ENCODE measurements at places on chromosomes 1 and 21. TPM values are rescaled to one million over a fixed set of nuclear protein-coding genes. Genes with fewer than 3 reads are reported as not detected.

GRCh38 chr21:42101246-42101645 is 30.1 kb downstream of the UMODL1 start:
- DNase-seq, result no peak

- no peak for DNase-seq
Observed at GRCh38 chr1:60848583-60849188, 233.7 kb upstream of the NFIA start.

DNA sequence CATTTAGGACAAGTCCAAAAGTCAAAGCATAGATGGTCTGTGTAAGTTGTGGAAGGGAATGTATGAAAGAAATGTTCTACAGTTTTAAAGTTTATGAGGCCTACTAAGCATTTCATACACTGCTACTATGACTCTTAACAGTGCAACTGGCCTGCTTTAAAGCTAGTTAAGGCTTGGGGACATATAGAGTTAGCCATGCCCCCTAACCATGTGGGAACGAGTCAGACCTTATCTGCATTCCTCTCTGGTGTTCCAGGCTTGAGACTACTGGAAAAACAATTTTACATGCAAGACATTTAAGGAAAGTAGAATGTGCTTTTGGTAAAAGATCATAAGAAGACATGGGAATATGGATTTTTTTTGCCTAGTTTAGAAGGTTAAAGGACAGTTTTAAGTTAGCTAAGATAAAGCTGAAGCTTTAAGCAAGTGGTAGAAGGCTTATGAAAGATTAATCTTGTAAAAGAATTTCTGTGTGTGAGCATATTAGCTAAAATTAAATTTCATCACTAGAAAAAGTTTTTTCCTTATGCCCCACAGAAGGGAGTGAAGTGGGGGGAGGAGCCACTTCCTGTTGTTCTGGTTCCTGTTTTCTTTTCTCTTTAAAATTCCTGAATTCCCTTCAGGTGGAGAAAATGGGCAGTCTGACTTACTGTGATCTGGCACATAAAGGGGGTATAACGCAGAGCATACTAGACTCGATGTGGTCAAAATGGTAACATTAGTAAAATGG is 8.9 kb upstream of the CD48 start:
- no peak for DNase-seq

DNA sequence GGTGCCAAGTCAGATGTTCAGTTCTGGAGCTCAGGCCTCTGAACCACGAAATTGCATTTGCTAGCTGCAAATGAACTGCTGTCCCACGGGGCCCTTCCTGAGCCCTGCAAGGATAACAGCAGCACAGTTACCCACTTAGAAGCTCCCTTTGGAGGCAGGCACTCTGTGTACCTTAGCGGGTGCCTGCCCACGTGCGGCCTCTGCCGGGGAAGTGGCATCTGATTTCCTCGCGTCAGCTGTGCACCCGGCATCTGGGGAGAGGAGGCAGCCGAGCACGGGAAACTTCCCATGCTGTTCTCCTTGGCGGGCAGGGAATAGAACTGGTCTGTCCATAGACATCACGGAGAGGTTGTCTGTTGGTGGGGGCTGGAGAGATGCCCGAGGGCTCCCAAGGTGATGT is 148.0 kb upstream of the C1orf174 start:
- DNase-seq, result no peak

- no peak for DNase-seq
Observed at GRCh38 chr1:6831366-6831765, 46.1 kb downstream of the CAMTA1 start.

- DNase-seq, result no peak
Observed at GRCh38 chr1:117587499-117588356, 18.1 kb upstream of the TENT5C start.

DNA sequence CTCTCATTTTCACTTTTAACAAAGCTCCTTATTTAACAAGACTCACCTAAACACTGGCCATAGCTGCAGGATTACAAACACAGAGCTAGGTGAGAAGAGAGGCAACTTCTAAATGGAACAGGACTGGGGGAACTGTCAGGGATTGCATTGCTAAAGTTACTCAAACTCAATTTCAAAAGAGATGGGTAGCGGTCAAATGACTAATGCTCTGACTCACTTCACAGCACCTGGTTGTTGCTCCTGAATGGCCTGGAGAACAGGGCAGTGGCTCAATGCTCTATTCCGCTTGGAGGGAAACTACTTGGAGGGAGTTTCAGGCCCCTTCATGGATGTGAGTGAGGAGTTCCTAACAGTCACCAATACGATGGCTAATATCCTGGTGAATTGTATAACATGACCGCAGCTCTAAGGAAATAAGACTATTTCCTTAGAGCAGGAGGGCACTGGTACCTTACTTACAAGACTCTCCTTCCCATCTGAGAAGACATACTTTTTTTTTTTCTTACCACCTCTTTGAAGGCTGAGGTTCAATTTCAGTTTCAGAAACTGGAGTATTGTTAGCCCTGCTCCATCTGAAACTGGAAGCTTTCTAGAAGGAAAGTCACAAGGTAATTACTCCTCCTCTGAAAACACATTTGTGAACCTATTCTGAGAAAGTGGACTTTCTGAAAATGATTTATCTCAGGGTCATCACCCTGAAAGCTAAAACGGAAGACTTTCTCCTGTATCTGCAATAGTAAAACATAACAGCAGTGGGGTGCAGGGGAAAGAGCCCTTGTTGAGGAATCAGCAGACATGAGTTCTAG is 9.5 kb downstream of the DPT start:
- DNase-seq, result no peak

DNA sequence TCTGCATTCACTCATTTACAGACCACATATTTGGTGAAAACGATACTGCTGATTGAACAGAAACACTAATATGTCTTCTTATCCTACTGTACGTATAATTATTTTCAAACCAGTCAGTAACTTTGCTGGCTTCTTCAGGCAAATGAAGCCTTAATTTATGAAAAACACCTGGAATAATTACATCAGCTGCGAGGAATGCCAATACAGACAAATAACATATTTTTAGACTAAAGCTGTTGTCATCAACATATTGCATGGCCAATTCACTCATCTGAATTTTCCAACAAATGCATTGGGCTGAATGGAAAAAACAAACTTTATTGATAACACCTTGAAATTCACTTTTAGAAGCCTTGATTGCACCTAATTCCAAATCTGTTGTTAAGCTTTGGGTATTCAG is 165.9 kb downstream of the HLX start:
- DNase-seq, result no peak

- no peak for DNase-seq
Observed at GRCh38 chr1:98336472-98337083, 324.9 kb upstream of the SNX7 start.

GRCh38 chr1:119506941-119507340 is at the start of gene HSD3B1:
Gene HSD3B1 (plus strand): TSS chr1:119507210. CDS start chr1:119507477, 267 bp downstream.
- DNase-seq, result no peak

- no peak for DNase-seq
Observed at GRCh38 chr1:74498901-74499300, 13.5 kb downstream of the LRRC53 start.

GRCh38 chr1:226027538-226028217 is 28.5 kb upstream of the SDE2 start:
- DNase-seq, result no peak

GRCh38 chr1:117605164-117605773 is 579 bp upstream of the TENT5C start:
- DNase-seq, result no peak

- no peak for DNase-seq
Observed at GRCh38 chr1:28815533-28816185, 3.7 kb downstream of the OPRD1 start.

DNA sequence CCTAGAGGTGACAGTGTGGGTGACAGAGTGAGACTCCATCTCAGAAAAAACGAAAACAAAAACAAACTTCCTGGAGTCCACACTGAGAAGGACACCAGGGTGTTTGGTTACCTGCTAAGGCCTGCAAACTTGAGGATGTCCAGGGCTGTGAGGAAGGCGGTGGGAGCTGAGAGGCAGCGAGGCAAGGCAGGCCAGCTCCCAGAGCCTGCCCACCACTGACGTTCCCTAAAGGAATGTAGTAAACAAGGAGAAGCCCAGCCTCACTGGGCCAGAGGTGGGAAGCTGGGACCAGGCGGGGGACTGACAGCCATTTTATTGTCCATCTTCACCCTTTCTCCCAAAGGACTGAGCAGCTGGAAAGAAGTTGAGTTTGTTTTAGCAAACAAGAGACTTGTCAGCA is 24.1 kb downstream of the SHISA4 start:
- no peak for DNase-seq

- no peak for DNase-seq
Observed at GRCh38 chr1:151809985-151810556, 4.9 kb upstream of the LINGO4 start.

- no peak for DNase-seq
Observed at GRCh38 chr21:42193131-42193671, 25.7 kb upstream of the ABCG1 start.

DNA sequence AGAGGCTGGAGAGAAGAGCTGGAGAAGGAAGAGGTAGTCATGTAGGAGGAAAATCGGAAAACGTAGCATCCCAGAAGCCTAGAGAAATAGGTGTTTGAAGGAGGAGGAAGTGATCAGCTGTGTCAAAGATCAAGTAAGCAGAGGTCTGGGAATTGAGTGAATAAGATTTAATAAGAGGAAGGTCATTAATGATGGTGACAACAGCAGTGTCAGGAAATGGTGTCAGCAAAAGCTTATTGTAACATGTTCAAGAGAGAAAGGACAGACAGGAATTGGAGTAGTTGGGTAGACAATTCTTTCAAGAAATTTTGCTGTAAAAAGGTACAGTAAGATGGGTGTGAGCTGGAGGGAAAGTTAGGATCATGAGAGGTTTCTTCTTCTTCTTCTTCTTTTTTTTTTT is 41.6 kb upstream of the SLC6A9 start:
- DNase-seq, result no peak

DNA sequence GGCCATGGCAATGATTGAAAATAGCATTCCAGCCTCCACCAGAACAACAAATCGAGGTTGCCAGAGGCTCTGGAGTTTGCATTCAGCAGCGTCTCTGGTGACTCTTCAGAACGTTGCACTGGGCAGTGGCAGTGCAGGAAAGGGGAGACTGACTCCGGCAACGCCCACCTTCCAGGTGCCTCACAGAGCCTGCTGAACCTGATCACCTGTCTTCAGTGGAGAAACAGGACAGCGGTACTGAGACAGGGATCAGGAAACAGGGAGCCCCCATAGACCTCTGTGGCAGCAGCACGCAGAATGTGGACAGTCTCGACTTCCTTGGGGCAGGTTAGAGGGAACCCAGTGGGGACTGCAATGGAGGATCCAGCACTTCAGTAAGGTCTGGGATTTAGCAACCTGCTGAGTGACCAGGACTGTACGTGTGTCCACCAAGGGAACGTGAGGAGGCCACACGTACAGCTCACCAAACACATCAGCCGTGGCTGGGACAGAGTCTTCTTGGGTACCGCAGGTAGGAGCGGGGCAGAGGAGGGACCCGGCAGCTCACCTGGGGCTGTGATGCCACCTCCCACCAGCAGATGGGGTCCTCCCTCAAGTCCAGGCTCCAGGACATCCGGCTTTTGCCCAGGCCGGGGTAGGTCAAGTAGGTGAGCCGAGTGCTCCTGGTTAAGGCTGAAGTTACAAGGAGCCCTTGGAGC is 128.6 kb downstream of the PRDM2 start:
- DNase-seq, result peak; percentile 89

- DNase-seq, result peak; percentile 17
Observed at GRCh38 chr1:7418442-7419080, 352.5 kb upstream of the VAMP3 start.

DNA sequence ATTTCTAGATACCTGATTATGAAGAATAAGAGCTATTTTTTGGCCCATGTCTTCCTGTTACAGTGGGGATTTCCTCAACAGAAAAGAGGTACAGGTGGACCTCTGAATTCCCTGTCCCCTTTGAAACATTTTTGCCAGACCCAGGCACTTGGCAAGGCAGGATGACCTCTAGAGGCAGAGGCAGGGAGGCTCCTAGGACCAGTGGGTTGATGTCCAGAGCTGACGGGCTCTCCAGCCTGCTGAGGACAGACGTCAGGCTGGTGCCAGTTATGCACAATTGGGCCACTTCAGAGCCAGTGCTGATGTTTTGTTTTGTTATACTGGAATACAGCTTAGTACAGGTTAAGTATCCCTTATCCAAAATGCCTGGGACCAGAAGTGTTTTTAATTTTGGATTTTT is 18.5 kb upstream of the A3GALT2 start:
- DNase-seq, result no peak

- DNase-seq, result no peak
Observed at GRCh38 chr1:45796946-45797345, 6.5 kb upstream of the MAST2 start.

Gene TPM3
- 508 TPM for total RNA-seq

Gene BEND5
- total RNA-seq, result 5.6 TPM

Gene RO60
- total RNA-seq, result 84.7 TPM

Gene PPFIA4
- 3.9 TPM for total RNA-seq

Gene PDE9A
- 28.2 TPM for total RNA-seq

Gene INAVA
- total RNA-seq, result 37.2 TPM

Gene KANK4
- 0.11 TPM for total RNA-seq

Gene IVNS1ABP
- 104 TPM for total RNA-seq

Gene DMBX1
- 2.3 TPM for total RNA-seq

Gene NPHS2
- not detected for total RNA-seq

Gene NBPF4
- total RNA-seq, result not detected

Measured in H9 (cell line).